ENCODE measurements at places on chromosomes 7 and 10.
A peak's percentile ranks its signal among the peaks of the same experiment; 100 is the strongest.

DNA sequence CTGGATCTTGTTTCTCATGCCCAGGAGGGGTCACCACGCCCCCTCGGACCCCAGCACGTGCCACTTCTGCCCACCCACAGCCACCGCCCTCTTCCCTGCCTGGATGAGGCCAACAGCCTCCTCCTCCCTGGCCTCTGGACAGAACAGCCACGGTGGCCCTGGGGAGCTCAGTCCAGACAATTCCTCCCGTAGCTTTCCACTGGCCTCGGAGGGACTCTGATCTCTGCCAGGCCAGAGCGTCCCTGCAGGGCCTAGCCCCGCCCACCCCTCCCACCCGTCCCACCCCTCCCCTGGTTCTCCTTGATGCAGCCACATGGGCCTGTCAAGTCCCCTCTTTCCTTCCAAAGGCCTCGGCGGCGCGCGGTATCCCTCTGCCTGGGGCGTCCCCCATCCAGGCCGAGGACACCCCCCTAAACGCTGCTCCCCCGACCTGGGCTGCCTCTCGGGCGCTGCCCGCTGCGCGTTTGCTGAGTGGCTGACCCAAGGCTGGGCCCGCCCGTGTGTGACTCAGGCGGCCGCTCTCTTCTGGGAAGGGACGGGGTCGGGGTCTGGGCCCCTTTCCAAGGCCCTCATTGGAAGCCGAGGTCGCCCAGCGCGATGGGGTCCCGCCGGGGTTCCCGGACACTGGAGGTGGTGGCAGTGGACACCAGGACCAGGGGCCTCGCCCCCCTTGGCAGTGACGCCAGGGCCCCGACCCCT, 557 bp downstream of the TMEM120A start:
- peak; percentile 9 for DNase-seq

DNA sequence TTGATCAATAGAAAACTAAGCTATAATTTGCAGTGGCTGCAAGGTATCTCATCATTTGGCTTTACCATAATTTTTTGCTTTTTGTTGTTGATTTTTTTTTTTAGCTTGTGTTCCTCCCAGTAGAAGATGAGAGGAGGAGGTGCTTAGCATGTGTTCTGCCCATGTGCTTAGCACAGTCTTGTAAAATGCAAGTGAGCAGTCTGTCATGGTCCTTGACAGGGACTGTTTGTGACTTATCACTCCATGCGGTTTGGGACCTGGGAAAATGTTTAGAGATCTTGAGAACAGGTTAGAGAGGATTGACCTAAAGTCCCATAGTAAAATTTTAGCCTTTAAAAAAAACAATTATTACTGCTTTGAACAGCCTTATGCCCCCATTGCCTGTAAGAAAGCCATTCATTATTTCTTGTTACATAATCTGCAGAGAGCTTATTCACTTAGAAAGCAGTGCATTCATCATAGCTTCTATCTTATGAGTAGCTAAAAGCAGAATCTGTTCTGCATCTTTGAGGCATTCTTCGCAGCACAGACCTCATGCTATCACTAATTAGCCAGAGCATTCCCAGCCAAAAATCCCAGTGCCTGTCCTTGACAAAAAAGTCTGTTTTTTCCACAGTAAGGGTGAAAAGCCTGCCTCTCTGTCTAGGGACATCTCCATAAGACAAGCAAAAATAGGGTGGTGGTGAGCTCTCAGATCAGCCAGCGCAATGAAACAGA, 748.7 kb upstream of the GALNT17 start:
- no peak for DNase-seq

GRCh38 chr7:75854233-75854632, 24.6 kb upstream of the RHBDD2 start:
- no peak for DNase-seq

DNA sequence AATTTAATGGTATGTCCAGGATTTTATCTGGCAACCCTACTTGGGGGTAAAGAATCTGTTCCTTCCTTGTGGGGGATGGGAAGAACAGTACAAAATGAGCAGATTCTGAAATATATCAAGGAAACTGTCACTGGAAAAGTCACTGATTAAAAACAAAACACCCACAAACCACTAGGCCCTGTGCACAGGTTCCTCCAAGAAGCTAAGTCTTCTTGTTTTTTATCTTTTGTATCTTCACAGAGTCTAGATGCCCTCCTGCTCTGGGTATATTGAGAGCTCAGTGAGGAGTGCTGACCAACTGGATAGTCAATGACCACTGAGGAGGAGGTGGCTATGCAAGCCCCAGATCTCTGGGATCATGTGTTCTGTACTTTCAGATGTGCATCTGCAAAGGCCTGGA, 86.8 kb upstream of the ANKRD1 start:
- no peak for DNase-seq

DNA sequence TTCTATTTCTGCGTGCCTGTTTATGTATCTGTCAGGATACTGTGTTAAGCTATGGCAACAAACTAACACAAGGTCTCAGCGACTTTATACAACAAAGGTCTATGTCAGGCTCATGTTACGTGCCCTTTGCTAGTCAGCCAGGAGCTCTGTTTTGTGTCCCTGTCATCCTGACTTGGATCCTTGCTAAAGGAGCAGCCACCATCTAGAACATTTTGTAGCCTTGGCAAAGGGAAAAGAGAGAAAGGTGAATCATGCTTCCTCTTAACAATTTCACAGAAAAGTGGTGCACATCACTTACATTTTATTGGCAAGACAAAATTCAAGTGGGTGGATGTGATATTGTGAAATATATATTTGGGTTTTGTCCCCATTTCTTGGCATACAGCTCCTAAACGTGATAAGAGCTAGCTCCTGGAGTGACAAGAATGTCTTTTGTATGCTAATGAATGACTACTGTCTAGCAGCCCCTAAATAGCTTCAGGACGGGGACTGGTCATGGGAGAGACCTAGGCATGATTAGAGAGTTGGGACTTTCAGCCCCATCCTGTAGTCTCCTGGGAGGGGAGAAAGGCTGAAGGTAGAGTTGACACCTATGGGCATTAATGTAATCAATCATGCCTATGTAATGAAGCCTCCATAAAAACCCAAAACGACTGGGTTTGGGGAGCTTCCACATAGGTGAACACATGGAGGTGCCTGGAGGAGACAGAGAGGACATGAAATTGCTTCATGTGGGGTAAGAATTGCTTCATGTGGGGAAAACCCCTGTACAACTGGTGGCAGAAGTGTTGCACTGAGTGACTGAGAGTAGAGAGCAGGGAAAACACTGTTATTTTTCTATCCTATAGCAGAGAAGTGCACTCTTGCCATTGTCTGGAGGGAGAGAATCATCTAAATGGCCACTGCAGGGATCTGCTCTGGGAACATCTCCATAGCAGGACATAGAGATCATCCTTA, 33.0 kb downstream of the MRPL32 start:
- DNase-seq: no peak

DNA sequence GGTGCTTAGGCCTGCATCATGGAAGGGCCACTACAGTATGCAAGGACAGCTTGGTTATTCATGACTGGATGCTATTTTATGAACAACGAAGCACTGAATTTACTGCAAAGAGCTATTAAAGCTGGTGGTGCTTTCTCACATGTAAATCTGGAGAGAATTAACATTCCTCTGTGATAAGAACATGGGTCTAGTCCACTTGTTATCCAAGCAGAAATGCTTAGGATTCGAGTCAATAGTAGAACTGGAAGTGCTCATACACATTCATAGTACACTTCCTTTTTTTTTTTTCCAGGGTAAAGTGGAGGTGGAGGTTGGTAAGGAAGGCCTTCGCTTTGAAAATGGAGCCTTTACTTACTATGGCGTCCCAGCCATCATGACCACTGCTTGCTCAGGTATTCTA, 35.0 kb downstream of the CNNM1 start:
- DNase-seq: no peak

- DNase-seq: no peak
Measured at GRCh38 chr7:117835016-117835664, 38.1 kb downstream of the CTTNBP2 start.

GRCh38 chr7:142303650-142304049, 45.8 kb upstream of the PRSS58 start:
- DNase-seq: no peak

DNA sequence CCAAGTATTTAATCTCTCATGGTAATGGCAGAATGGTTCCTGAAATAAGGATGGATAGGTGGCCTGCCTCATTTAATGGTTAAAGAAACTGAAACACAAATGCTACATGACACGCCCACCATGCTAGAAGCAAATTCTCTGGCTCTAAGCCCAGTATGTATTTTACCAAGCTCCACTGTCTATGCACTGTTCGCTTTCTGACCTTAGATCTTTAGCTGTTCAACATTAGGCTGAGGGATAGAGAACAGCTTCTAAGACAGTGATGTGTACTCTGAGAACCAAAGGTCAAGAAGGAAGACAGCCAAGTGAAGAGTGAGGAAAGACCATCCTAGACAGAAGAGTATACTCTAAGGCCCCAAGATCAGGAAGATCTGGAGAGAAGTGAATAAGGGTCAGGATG, 26.6 kb downstream of the FAM3C start:
- DNase-seq: no peak
